ENCODE measurements at places on chromosomes 2 and 18. TPM values are rescaled to one million over a fixed set of nuclear protein-coding genes. Genes with fewer than 3 reads are reported as not detected.

GRCh38 chr2:64904413-64905329 lies 84.5 kb upstream of the SLC1A4 start:
- DNase-seq, result no peak
- peaks cover 7% of the 10 kb centered on the region for H3K4me1 ChIP-seq
- no peak overlapping the region for H3K4me3 ChIP-seq
- peaks cover 16% of the 10 kb centered on the region for H3K27me3 ChIP-seq

GRCh38 chr18:74497778-74498177 lies 1.6 kb downstream of the CNDP2 start:
- peaks cover 4% of the 10 kb centered on the region for H3K27me3 ChIP-seq
- peak overlapping the region; percentile 93 for H3K4me3 ChIP-seq
- no peak for DNase-seq
- peaks cover 35% of the 10 kb centered on the region for H3K36me3 ChIP-seq

GRCh38 chr2:134682726-134683125 lies 36.1 kb downstream of the TMEM163 start:
- peaks cover 47% of the 10 kb centered on the region for H3K4me1 ChIP-seq
- H3K4me3 ChIP-seq, result no peak overlapping the region
- H3K27ac ChIP-seq, result no peak overlapping the region
- peaks cover 3% of the 10 kb centered on the region for H3K36me3 ChIP-seq

- H3K4me3 ChIP-seq, result no peak overlapping the region
- no peaks in the 10 kb centered on the region for H3K36me3 ChIP-seq
- H3K4me1 ChIP-seq, result peaks cover 4% of the 10 kb centered on the region
- DNase-seq, result no peak
- H3K27ac ChIP-seq, result no peak overlapping the region
- H3K27me3 ChIP-seq, result peaks cover 9% of the 10 kb centered on the region
These were observed 16.3 kb upstream of the GTF2A1L start for GRCh38 chr2:48601349-48601748.

UGT1A9 gene
- not detected for total RNA-seq
